ENCODE measurements at places on chromosomes 4 and X.

DNA sequence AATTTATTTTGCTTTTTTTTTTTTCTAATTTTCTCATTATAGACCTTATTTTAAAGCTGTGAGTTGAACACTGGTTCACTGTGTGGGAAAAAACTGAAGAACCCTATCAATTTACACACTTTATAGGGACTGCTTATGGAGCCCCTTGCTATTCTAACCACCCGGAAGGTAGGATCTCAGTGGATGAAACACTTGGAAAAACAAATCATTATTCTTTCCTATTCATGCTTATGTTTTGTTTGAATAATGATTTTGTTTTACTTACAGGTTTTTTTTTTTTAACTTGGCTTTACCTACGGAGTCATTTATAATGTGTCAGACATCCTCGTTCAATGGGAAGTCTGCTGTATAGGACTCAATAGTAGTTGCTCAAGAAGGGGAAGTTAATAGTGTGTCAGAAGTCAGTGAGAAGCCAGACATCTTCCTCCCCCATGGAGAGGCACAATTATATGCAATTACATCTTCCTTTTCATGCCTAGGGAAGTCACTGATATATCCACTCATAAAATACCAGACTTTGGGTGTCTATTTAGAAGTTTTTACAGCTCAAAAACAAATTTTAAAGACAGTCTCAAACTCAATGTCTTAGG is 113.2 kb downstream of the ARSF start:
- no peak for DNase-seq

- no peak for DNase-seq
Observed at GRCh38 chrX:33188286-33188685, 23.1 kb downstream of the DMD start.

DNA sequence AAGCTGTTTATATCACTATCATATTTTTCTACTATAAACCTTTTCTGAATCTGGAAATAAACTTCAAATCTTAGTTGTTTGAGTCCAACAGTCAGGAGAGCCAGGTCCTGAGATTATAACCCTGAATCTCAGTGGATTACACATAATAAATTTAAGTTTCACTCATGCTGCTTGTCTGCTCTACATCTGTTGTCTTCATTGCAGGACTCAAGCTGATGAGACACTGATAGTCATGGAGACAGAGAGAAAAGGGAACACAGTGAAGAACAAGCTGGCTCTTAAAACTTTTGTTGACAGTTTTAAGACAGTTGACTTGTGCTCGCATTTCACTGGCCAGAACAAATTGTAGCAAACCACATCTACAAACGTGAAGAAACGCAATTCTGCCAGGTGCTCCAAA is 327.0 kb upstream of the CTSO start:
- no peak for DNase-seq

- no peak for DNase-seq
Observed at GRCh38 chr4:138650929-138651448, 364.6 kb upstream of the NOCT start.

DNA sequence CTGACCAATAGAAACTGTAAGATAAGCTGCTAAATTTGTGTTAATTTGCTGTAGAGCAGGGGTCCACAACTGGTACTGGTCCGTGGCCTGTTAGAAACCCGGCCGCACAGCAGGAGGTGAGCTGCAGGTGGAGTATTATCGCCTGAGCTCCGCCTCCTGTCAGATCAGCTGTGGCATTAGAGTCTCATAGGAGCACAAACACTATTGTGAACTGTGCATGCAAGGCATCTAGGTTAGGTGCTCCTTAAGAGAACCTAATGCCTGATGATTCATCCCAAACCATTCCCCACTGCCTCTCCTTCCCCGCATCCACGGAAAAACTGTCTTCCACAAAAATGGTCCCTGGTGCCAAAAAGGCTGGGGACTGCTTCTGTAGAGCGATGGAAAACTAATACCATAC is 19.7 kb downstream of the FBXW7 start:
- DNase-seq: no peak

DNA sequence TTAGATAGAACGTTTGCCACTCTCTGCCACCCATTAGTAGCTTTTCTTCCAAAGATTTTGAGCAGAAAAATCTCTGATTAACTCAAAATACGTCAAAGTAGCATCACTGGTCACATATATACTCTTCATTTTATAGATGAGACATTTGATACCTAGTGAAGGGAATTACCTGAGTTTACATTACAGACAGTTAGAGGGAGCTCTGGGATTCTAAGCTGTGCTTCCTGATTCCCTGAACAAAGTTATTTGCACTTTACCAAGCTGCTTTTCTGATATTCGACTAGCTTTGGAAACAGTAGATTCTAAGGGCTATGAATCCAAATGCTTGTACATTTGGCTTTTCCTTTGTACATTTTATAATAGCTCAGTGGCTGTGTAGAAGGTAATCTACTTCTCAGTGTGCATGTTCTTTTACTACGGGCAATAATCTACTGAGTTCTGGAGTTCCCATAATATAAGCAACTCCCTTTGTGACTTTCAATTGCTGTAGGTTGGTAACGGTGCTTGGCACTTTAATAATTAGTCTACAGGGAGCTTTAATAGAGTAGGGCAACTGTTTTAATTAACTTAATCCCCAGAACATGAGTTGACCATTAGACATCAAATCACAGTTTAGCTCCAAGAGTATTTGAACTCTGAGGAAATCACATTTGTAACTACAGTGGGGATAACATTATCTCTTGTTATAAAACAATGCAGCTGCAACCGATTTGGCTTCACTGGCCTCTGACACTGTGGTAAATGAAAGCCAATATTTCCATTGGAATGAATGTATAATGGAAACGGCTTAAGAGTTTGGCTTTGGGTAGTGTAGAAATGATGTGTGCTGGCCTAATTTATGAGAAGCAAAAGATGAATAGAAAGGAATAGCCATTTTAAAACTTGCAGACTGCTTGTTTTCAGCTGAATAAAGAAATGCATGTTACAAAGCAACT is 1602.4 kb downstream of the STIM2 start:
- DNase-seq: no peak

DNA sequence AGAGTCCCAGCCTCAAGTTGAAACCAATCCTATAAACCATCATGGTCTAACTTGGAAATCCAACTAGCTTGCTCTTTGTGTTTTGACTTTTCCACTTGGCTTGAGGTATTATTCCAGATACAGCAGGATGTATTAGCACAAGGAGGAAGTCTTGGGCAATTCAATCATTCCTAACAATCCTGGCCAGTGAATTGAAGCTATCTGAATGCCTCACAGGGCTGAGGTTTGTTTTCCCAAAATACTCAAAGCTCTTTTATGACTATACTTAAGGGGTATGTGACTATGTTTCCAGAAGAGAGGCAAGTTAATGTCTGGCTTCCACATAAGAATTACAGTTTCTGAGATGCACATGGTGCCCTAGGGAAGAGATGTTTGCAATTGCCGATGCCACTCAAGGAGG is 66.8 kb upstream of the SH3RF1 start:
- DNase-seq: no peak

GRCh38 chr4:37967736-37968135 is 7.5 kb downstream of the PTTG2 start:
- DNase-seq: no peak

GRCh38 chr4:17366496-17366895 is 145.4 kb downstream of the QDPR start:
- no peak for DNase-seq

- no peak for DNase-seq
Observed at GRCh38 chr4:6184169-6184568, 16.2 kb downstream of the JAKMIP1 start.

DNA sequence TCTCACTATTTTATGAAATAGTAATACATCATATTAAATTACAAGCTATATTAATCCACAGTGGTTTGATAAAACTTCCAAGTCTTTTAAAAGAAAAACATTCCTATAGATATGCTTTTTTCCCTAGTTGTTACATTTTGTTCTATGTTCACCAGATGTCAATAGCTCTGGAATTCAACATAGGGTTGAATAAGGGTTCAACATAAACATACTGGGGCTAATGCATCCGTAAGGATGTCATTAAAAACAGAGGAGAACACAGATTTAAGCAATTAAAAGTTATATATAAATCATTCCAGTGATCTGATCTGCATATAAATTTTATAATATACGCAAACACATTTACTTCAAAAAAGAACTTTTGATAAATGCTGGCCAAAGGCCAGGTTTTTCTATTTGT is 32.5 kb downstream of the SULT1B1 start:
- no peak for DNase-seq

- DNase-seq: no peak
Observed at GRCh38 chrX:130909469-130910136, 6.6 kb upstream of the ENOX2 start.

DNA sequence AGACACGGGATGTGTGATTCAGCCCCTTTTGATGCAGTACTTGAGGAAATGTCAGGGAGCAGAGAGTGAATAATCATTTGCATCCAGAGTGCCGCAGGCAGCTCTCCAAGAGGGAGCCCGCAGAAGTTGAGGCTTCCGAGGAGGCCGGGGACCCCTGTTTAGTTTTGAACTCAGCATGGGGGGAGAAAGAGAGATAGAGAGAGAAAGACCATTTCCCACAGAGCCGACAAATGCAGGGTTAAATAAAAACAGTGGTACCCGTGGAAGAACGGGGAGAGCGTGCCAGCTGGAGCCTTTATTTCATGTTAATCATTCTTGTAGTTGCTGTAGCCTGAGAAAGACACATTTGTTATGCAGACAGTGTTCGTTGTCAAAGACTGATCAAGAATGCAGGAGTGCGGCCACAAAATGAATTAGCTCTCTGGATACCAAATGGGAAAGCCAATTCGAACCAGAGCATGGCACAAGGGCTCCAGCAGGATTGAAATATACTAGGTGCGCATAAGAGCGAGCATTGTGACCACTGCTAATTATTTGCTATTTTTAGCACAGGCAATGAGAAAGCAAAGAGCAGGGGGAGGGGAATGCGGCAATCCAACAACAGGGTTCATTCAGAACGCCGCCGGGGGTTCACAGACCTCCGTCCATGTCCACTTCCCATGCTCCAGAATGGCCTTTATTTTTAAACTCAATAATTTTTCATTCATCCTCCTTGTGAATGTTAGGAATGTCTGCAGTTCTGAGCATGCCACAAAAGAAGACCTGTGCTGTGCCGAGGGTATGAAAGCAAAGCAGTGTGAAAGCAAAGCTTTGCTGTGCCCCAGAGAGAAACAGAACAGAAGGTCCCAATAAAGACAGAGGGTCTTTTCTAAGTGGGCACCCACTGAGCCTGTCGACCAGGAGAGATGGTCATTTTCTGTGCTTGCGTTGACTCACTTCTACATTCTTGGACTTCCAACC is 243.9 kb upstream of the VCX3A start:
- no peak for DNase-seq

DNA sequence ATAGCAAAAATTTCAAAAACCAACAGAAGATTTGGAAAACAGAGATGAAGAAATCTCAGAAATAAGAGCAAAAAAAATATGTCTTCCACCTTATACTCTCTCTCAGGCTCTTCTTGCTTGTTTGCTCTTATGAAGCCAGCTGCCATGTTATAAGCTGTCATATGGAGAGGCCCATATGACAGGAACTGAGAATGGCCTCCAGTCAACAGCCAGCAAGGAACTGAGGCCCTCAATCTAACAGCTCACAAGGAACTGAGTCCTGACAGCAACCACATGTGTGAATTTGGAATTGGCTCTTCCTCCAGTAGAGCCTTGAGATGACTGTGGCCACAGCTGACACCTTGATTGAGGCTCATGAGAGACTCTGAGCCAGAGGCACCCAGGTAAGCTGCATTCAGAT is 51.3 kb upstream of the MAOA start:
- DNase-seq: no peak

GRCh38 chr4:657338-657833 is 16.7 kb downstream of the ATP5ME start:
- no peak for DNase-seq

GRCh38 chr4:21802406-21802805 is 146.2 kb downstream of the KCNIP4 start:
- DNase-seq: no peak

DNA sequence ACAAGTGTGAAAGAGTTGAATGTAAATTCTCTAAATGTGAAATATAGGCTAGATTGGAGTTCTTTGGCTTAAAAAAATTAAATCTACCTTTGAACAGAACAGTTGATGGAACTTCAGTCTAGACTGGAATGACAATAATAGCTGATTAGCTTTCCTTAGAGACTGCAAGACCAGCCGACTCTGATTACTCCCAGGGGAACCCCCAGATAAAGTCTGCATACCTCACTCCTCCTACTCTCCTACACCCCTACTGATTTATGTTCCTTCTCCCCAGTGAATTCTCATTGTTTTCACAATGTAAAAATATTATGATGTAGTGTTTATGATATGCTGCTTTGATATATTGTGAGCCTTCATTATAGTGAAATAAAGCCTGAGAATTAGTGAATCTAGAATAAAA is 241.3 kb downstream of the CFAP299 start:
- no peak for DNase-seq

- DNase-seq: no peak
Observed at GRCh38 chr4:26061248-26061986, 147.4 kb downstream of the SMIM20 start.

GRCh38 chr4:107497054-107497453 is 223.0 kb downstream of the PAPSS1 start:
- no peak for DNase-seq

DNA sequence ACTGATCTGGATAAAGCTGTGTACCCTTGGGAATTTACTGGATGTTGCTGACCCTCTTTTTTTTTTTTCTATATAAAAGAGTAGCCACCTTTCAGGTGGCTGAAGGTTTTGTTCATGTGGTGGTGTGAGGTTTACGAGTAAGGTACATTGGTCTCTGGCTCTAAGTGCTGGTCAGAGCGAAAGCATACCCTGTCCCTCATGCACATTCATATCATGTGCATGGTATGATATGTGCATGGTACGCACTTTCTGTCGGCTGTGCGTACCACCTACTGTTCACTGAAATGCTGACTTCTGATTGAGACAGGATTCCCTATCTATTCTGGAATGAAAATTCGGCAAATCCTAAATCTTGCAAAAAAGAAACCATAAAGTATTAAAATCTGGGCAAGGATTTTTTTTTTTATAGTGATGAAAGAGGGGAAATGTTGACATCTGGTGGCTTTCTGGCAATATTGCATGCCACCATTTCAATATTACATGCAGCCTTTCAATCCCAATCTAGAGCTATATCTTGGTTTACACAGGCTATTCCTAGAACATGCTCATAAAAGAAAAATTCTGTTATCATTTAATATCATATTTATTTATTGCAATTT is 32.8 kb downstream of the FAM149A start:
- no peak for DNase-seq

DNA sequence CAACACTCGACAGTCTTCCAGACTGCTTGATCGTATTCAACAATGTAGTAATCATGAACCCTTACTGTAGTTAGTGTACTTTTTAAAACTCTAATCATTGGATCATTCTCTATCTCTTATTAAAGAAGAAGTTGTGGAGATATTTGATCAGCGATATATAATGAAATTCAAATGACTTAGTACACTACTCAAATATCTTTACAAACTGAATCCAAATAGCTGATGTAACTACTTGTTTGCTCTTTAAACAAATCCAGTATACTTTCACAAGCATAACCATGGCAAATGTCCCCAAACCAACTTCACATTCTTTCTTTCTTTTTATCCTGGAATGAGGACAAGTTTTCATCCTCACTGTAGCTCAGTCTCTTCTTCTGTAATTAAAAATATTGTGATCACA is 1569.9 kb upstream of the ADGRL3 start:
- DNase-seq: no peak

GRCh38 chr4:41572956-41573355 is 35.0 kb downstream of the LIMCH1 start:
- no peak for DNase-seq

- no peak for DNase-seq
Observed at GRCh38 chr4:87932718-87933141, 42.8 kb upstream of the SPP1 start.

GRCh38 chr4:22196551-22196950 is 248.0 kb upstream of the KCNIP4 start:
- no peak for DNase-seq

All from stimulated activated CD8-positive, alpha-beta memory T cell treated with anti-CD3 and anti-CD28 coated beads, Interleukin-4, amount 100 ng/mL, for 4 hours (primary cell).